ENCODE measurements at places on chromosomes 12 and 14.

DNA sequence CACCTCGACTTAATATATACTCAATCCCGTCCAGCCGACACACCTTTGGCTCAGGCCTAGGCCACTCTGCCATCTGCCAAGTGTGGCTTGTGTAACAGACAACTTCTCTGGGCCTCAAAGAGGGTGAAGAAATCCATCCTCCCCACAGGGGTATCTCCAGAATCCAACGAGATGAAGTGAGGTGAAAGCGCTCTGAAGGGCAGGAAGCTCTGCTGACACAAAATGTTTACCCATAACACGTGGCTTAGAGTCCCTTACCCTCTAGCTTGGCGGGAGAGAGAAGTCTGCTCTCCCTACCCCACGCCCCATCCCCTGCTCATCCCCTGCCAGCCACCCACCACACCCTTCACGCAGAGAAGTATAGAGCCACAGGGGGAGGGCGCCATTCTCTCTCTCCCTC, 13.0 kb downstream of the ZBTB39 start:
- no peak for DNase-seq

DNA sequence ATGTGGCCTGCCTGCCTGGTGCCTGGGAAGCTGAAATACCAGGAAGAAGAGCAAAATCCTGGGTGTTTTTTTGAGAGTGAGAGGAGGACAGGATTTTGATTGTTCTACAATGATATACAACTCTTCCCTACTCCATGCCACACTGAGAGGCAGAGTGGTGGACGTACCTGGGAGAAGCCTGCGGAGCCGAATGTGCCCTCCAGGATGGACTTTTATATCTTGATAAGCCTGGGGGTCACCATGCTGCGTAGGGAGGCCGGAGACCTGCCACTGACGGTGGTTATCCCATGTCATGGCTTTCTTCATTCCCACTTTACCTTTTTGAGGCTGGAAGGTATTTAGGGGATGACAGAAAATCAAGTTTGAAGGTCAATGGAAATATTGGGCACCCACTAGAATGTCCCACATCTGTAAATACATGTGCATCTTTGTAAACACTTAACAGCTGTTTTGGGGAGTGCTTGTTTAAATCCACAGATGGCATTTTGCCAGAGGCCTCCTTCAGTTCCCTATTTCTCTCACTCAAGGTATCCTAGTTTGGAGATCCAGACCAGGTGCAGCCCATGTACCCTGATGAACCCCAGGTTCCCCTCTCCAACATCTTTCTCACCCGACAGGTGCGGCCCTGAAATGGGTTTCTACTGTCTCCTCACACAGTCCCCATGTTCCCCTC, 1.1 kb upstream of the GLT1D1 start:
- no peak for DNase-seq

GRCh38 chr12:112116232-112117060, 7.9 kb upstream of the NAA25 start:
- no peak for DNase-seq

GRCh38 chr14:103319422-103319821, 14.6 kb upstream of the EIF5 start:
- no peak for DNase-seq

- no peak for DNase-seq
Measured at GRCh38 chr14:45198551-45198950, 54.5 kb downstream of the MIS18BP1 start.

DNA sequence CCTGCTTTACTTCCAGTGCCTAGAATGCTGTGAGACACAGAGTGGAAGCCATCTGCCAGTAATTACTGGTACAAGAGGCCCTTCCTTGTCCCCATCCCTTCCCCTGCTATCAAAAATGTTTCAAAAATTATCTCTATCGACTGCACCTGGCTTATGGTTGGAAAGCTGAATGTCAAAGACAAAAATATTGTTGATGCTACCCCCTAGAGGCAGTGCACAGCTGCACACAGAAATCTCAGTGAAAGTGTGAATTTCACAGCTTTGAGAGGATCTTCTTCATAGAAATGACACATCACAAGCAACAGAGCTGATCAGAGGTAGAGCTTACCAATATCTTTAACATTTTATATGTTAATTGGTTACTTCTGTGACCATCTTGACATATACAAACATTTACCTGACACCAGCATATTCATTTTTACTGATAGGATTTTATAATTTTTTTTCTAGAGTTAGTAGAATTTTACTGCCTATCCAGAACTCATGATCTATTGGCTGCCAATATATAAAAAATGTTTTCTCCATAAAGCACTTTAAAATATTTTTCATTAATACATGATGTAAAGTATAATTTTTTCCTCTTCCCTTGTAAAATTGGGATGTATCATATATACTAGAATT, 138.0 kb downstream of the AACS start:
- peak; percentile 26 for DNase-seq

DNA sequence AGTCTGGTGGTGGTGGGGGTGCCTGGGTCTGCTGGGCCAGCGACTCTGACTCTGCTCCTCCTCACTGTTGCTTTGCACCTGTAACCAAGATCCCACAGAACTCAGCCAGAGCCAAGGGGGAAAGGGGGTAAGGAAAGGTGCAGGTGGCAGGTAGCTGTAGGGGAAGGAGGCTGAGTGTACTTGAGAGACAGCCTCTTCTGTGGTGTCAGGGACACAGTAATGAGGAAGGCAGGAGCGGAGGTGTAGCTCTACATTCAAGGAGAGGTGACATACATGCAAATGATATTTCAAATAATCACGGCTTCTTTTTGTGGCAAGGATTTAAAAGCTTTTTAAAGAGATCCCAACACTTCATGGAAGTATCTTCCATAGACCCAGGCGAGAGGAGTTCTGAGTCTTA, 23.4 kb downstream of the TESPA1 start:
- DNase-seq = no peak

DNA sequence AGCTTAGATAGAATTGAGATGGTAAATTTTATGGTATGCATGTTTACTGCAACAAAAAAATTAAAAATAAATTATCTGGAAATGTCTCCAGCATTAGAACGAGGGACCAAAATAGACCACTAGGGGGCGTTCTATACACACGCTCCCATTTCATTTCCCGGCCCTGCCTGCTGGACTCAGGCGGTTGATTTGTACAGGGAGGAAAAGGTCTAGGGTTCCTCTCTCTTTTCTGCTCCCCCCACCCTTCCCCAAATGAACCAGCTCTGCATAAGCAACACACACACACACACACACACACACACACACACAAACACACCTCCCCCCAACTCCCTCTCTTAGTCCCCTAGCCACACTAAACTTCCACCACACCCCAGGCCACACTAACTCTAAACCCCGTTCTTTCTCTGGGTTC, 7.8 kb upstream of the DTX1 start:
- DNase-seq = peak; percentile 55

GRCh38 chr12:54565310-54565985, 16.0 kb downstream of the PDE1B start:
- no peak for DNase-seq

DNA sequence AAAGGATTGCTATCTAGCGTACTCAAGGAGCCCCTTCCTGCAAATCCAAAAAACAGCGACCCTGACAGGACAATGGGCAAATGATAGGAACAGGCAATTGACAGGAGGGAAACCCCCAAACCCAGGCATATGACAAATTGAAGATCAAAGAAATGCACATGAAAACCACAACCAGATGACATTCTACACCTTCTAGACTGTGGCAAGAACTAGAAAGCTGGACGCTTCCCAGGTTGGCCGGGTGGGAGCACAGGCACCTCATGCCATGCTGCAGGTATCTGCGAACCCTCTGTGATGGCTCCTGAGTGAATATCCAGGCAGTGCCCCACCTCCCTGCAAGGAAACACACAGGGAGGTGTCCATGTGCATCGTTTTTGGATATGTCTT, 37.1 kb downstream of the CMKLR1 start:
- DNase-seq = no peak
